ENCODE measurements at places on chromosomes 5 and 9. TPM values are rescaled to one million over a fixed set of nuclear protein-coding genes. Genes with fewer than 3 reads are reported as not detected.

RAB3C gene
- 0.77 TPM for total RNA-seq

DNA sequence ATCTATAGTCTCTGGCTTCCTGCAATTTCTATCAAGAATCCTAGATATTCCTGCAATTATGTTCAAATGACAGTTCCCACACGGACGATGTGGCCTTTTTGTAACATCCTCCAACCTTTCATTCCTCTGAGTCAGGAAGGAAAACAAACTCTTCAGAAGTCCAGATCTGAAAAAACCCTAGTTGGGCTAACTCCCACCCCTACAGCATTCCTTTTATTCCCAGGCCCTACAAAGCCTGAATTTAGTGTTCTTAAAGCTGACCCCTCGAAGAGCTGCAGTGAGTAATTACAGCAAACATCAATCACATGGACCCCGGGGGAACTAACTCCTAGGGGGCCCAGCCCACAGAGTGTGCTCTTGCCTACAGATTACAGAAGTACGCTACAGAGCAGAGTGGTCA is 99.7 kb downstream of the SERINC5 start:
- DNase-seq, result no peak

DNA sequence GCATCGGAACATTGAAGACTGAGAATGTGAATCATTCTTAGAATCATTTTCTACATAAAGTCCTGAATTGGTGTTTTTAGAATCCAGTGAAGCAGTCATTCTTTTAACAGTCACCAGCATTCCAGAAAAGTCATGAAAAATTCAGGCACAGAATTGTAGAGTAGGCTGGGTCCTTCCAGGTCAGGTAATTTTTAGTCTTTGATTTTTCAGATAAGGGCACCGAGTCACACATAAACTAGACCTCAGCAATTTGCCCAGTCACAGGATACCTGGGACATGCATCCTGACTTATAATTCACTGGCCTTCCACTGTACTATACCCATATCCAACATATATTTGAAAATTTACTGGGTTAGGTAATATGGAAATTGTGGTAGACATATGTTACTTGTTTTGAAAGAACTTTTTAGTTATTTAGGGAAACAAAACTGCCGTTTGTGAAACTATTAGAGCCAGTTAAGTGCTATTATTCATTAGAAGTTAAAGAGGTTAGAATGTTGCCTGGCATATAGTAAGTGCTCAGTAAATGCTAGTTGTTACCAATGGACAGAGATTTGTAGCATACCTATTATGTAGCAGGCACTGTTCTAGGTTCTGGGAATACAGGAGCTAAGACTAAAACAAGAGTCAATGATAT is 10.9 kb downstream of the MAN2A1 start:
- DNase-seq, result no peak

GRCh38 chr9:94611638-94612068 is 18.0 kb upstream of the FBP2 start:
- no peak for DNase-seq

GRCh38 chr5:118115791-118116190 is 872.6 kb downstream of the DTWD2 start:
- no peak for DNase-seq

GRCh38 chr9:107905308-107906020 is 415.9 kb upstream of the KLF4 start:
- DNase-seq, result no peak

DNA sequence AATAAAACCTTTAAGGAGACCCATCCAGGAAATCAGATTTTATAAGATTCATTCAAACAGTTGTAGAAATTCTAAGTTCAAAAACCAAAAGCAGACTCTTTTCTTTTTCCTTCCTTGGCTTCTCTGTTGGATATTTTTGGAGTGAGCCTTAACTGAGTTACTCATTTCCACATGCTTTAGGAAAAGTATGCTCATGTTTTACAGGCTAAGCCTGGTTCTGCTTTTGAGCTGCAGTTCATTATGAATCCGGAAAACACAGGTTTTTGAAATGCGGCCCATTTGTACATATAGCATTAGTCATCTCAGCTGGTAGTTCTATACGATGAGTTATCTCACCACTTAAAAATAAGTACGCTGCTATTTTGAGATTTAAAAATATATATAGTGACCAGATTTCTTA is 156.6 kb upstream of the DMRT1 start:
- DNase-seq, result no peak

DNA sequence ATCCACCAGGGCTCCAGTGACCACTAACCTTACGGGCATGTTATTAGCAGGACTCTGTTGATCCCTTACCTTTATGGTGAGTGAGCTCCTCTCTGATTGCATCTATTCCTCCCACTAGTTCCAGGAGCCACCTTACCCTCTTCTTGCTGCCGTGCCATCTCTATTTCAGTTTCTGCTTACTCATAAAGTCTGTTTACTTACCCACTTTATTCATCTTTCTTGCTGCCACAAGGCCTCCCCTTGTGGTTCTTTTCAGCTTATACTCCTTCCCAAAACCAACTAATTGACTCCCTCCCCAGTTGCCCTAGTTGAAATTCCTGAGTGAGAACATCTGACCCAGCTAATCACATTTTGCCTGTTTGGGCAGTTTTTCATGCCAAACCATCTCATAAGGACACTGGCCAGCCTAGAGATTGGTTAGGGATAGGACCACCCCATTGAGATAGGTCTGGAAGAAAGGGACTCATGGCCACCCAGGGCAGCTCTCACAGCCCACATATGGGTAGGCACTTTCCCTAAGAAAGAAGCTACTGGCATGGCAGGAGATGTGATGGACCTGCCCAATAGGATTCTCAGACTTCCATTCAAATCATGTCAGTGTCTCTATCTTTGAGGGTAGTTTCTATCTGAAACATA is 412.7 kb downstream of the EFNA5 start:
- DNase-seq, result no peak

GRCh38 chr5:153974131-153974812 is 64.4 kb downstream of the FAM114A2 start:
- DNase-seq, result no peak

DNA sequence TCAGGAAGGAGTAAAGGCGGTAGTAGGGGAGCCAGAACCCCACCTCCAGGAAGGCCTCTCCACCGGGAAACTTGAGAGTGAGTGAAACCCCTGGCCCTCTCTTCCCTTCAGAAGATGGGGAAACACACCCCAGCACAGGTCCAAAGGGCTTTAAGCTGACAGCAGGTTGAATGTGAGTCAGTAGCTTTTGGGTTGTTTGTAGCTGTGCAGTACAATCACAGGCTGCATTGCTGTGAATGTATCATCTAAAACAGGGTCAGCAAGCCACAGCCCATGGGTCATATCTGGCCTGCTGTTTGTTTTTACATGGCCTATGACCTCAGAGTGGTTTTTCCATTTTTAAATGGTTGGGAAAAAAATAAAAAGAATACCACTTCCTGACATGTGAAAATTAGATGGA is 10.0 kb downstream of the OTULINL start:
- DNase-seq, result no peak

CENPH gene
- total RNA-seq, result 14.8 TPM

LSM11 gene
- 5.2 TPM for total RNA-seq

DNA sequence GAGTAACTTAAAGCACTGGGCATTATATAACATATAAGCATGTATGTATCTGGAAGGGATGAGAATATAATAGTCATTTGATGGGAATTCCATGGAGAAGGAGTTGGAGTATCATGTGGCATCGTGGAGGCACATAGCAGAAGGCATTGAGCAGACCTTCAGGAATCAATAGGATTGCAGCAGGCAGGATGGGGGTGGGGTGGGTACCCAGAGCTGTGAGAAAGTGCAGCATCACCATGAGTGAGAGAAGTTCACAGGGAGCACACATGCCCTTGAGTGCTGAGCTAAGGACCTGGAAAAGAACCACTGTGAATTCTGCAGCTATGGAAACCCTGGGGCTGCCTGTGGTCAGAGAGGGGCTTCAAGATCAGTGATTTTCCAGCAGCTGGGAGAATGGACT is 57.3 kb downstream of the MED10 start:
- no peak for DNase-seq

- no peak for DNase-seq
Measured at GRCh38 chr5:17115855-17116254, 101.6 kb upstream of the BASP1 start.

DNA sequence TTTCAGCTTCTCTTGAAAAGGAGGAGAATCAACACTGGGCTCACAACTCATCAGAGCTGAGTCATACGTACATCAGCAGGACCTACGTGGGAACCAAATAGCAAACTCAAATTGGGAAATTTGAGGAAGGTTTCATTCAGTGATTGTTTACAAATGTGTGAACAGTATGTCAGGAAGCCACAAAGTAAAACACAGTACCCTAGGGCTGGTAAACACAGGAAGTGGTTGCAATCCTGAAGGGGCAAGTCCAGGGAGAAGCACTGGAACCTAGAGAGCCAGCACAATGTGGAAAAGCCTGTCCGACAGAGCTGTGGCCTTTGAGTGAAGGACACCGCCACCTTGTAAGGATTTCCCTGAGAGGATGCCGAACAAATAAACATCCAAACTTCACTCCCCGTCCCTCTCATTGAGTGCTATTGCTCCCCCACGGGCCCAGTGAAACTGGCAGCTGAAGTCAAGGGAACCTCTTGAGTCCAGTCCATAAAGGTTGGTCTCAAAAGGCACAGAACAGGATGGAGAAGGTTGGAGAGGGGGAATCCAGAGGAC is 26.7 kb upstream of the RICTOR start:
- no peak for DNase-seq

DNA sequence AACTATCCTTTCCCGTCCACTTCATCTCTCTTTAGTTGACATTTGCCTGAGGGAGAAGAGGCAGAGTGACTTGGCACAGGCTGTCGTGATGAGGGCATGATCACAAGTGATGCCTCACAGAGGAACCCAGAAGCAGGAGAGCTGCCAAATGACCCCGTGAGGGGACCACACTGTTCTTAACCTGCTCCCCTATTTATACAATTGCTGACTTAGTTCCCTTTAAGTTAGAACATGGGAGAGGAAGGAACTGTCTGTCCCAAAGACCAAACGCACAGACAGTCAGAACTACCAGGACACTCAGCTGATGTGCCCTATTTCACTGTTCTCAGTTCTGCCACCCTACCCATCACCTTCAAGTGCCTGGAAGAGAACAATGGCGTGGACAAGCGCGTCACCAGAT is 73.7 kb downstream of the SLC1A3 start:
- DNase-seq, result no peak

GRCh38 chr9:33737811-33738606 is 57.4 kb upstream of the PRSS3 start:
- peak; percentile 51 for DNase-seq

GRCh38 chr9:116945817-116946216 is 258.7 kb downstream of the TRIM32 start:
- DNase-seq, result no peak

DNA sequence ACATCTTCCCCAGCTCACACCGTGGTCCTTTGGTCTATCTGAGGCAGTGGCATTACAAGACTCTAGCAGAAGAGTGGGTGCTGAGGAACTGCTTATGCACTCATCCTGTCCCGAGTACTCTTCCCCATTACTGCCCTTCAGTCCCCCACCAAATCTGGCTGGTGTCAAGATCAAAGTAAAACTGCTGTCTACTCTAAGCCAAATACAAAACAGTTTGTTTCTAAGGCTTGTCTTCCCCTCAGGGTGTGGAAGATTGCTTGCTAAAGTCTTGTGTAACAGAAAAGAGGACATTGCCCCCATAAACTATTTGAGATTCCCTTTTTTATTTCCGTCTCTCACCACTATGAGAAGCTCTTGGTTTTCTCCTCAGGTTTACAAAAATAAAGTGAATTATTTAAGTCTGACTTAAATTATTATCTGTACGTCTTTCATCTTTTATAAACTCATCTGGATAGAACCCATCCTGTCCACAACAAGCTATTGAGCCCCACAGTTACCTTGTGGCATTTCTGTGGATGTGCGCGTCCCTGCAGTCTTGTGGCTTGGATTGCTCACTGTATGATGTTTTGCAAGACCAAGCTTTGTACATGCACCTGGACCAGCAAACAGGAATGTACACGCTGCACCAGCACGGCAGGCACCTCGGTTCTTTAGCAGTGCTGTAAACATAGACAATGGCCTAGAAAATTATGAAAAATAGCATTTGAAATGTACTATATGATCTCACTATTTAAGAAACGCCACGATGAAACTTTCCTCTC is 61.0 kb downstream of the CYSTM1 start:
- no peak for DNase-seq

DNA sequence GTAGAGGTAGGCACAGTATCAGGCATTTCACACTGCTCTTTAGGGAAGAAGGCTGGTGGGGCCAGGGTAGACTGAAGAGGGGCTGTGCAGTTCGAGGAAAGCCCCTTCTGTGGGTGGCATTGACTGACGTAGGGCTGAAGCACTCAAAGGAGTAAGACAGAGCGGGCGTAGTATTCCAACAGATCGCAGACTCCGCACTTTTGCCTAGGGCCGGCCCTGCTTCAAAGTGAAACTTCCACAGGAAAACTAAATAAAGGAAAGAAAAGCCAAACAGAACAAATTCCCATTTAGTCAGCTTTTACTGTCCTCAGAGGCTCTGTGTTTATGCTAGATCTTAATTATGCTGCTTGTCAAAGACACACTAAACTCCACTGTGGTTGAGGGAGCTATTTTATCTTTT is 493.0 kb upstream of the WWC1 start:
- no peak for DNase-seq

ARL14EPL gene
- 0.25 TPM for total RNA-seq

GRCh38 chr5:172733131-172733973 is 37.6 kb downstream of the DUSP1 start:
- DNase-seq, result no peak

PLK2 gene
- total RNA-seq, result 531 TPM

DNA sequence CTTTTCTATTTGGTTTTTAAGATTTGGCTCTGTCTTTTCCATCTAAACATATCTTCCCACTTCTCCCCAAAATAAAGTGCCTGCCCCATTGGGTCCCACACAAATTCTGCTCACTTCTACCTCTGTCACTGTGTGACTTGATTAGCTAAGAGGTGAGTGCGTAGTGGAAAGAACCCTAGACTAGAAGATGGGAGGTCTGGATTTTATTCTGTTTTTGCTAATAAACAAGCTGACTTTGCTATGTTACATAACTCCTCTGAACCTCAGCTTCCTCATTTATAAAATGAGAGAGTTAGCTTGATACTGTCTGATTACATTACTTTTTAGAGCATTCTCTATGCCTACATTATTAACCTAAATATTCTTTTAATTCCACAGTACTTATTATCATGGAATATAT is 51.3 kb upstream of the PTGER4 start:
- DNase-seq, result no peak

DNA sequence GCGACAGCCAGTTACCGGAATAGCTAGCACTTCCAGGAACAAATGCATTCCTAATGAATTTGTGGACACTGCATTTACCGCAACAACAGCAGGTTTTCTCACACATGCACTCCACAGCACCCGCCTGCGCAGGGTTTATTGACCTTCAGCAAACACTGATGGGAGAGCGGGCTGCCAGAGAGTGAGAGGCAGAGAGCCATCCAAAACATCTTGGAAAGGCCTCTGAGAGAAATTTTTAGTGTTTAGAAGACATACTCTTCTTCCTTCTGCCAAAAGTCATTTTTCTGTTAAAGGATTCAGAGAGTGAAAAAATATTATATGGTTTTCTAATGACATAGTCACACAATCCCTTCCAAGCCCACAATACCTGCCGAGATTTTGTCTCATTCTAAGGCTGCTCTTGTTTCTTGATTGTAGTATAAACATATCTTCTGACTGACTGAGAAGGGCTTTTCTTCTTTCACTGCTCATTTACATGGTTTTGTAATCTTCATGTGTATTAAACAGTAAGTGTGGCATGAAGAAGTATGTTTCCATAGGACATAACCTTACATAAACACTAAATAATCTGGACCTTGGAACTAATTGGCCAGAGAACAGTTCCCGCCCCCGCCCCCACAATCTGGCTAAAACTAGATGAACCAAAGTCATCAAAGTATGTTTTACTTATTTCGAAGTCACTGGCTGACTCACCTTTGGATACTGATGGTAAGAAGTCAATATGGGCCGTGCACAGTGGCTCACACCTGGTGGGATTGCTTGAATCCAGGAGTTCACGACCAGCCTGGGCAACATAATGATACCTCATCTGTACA is 432.5 kb upstream of the MEF2C start:
- DNase-seq, result no peak

All from mesothelial cell of epicardium (in vitro differentiated cells).